ENCODE measurements at places on chromosomes 7 and 10.
A peak's percentile ranks its signal among the peaks of the same experiment; 100 is the strongest.

DNA sequence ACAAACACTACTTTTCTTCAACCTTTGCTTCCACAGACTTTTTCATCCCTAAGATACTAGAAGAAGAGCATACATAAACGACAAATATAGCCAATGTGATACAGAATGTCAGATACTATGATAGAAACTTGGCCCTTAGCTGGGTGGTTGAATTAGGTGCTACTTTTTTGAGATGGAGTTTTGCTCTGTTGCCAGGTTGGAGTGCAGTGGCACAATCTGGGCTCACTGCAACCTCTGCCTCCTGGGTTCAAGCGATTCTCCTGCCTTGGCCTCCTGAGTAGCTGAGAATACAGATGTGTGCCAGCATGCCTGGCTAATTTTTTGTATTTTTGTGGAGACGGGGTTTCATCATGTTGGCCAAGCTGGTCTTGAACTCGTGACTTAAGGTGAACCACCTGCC is 3.5 kb downstream of the PPIA start:
- no peak for DNase-seq

- peak; percentile 54 for DNase-seq
These were observed 89.9 kb downstream of the CDH23 start for GRCh38 chr10:71486484-71487114.

- DNase-seq: no peak
These were observed 31.1 kb downstream of the STAMBPL1 start for GRCh38 chr10:88911116-88911515.

DNA sequence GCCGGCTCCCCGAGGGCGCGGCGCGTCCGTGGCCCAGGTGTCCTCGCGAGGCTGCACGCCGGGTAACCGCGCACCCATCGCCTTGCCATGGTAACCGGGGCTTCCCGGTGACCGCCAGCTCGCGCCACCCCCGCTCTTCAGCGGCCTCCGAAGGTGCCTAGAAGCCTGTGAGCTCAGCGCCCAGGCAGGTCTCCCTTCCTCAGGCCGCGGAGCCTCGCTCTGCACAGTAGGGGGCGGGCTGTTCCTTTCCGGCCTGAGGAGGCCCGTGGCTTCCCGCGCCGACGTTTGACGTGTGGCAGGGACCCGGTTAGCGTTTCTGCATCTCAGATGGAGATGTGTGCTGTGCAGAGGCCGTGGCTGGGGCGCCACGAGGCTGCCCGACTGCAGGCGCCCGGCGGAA is 117.1 kb downstream of the DYNC2I1 start:
- no peak for DNase-seq

DNA sequence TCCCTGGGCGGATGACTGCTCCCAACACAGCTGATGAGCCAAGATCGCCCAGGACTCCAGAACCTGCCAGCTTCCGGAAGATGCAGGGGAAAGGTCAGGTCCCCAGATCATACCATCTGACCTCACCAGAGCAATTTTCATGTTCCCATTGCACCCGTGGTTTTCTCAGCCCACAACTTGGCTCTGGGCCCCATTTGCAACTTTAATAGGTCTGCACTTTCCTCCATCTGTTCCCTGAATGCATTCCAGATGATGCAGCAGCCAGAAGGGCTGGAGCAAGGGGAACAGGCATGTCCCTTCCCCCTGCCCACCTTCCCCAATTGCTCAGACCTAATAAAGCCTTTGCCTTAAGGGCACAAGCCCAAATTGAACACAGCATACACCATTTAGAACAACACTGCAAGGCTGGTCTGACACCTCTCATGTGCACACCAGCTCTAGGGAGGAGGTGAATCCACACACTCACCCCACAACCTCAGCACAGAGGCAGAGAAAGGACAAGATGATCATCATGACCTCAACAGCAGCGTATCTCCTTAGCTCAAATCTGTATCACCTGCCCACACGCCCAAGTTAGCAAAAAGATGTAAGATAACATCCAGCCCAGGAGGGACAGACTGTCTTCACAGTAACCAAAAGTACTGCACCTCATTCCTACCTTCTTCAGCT is 87.5 kb downstream of the PLXNA4 start:
- no peak for DNase-seq

GRCh38 chr10:89857431-89858042 is 156.1 kb downstream of the KIF20B start:
- no peak for DNase-seq

DNA sequence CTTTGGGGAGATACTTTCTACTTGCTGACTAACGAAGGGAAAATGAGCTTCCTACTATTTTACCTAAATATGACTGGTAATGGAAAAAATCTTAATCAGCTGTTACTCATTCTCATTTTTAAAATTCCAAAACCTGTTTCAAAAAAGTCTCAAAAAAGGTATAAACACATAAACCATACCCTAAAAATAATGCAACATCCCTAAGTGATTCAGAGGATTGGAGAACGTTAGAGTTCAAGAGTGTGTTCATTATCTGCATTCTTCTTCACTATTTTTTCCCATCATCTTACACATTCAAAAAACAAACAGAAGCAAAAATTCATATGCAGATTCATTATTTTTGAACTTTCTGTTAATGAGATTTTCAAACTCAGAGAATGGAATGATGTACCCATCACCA is 150.4 kb upstream of the GNAI1 start:
- DNase-seq: no peak

GRCh38 chr10:43648095-43648397 is 635 bp downstream of the ZNF32 start:
- DNase-seq: no peak

- DNase-seq: no peak
These were observed 218.4 kb downstream of the CHRM2 start for GRCh38 chr7:137086896-137087295.

- no peak for DNase-seq
These were observed 97.3 kb downstream of the SNX13 start for GRCh38 chr7:17843041-17843440.

DNA sequence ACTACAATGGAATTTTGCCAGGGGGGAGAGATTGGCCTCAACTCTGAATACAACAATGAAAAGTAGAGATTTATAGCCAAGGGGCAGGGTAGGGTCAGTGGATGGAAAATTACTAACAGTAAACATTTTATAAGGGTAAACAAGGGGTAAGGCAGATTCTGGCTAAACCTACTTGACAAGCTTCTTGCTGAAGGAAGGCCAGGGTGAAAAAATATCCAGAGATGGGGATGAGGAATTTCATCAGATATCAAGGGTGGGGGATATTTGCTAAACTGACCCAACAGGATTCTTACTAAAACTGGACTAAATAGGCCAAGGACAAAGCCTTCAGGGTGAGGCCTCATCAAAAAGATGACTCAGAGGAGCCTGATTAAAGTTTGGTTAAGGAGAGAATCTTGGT is 156.3 kb downstream of the RTKN2 start:
- no peak for DNase-seq

Measured in NCI-H69 (cell line).